ENCODE measurements at places on chromosomes 3 and 15. TPM values are rescaled to one million over a fixed set of nuclear protein-coding genes. Genes with fewer than 3 reads are reported as not detected.

Gene DCLK3
- total RNA-seq = not detected

DNA sequence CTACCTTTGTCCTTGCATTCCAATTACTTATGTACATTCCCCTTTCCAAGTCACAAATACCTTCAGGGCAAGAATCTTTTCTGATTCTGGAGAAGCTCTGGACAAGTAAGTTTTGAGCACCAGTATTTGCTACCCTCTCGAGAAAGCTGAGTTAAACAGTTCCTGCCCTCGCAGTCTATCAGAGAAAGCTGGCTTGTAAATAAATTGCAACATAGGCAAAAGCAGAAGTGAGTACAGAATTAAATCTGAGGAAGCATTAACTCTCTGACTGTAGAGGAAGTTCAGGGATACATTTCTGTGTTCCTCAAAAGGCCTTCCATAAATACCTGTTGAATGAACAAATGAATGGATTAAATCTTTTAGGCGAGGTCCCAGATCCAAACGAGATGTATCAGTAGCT is 1.2 kb downstream of the OSBPL11 start:
- DNase-seq = no peak

DNA sequence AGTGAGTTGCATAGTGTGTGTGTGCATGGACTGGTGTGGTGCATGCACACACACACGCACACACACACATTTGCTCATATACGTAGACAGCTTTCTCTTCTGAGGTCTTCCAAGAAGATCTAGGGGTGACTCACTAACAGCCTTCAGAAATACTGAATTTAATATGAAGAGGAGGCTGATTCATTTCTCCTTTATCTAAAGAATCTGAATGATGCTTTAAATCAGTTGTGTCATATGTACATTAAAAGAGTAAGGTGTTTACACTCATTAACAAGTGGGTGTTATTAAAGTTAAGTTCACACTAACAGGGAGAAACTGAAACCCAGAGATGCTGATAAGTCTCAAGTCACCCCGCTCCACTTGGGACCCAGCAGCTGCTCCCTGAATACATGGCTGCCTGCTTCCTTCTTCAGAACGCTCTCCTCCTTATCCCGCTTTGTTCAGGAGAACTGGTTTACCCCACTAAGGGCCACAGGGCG is 22.0 kb downstream of the TMPRSS7 start:
- DNase-seq = peak; percentile 46

GRCh38 chr15:63283126-63283525 is 5.7 kb downstream of the APH1B start:
- DNase-seq = no peak

DNA sequence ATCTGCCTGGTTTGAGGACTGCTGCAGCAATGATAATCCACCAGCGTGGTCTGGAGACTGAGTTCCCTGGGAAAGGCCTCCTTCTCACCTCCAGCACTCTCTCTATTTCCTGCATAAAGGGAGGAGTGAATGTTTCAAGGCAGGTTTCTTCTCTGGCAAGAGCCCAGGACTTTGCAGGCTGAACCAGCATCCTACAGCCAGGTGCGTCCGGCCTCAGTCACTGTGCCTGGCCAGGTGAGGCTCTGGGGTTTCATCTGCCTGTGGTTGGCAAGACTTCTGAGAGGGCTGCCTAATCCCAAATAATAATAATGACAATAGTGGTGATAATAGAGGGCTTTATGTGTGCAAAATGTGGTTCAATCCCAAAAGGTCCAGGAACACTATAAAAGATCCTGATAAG is 269.0 kb upstream of the TBC1D5 start:
- DNase-seq = no peak

DNA sequence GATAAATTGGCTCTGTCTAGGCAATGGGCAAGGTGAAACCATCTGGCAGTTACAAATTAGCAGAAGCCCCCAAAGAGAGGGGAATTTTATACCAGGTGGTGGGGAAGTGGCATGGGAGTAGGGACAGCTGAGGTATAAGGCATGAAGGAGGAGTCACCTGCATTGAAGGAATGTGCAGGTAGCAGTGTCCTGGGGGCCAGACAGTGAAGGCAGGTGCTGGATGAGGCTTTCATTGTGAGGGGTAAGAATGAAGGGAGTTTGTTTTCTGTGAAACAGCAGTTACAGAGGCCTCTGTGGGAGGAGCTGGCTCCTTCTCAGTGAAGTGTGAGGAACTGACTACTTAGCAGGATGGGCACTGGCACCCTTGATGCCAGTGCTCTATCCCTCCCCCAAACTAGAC is 19.1 kb upstream of the PXYLP1 start:
- DNase-seq = no peak

- peak; percentile 61 for DNase-seq
These were observed 31.5 kb upstream of the TM4SF4 start for GRCh38 chr3:149442851-149443544.

DNA sequence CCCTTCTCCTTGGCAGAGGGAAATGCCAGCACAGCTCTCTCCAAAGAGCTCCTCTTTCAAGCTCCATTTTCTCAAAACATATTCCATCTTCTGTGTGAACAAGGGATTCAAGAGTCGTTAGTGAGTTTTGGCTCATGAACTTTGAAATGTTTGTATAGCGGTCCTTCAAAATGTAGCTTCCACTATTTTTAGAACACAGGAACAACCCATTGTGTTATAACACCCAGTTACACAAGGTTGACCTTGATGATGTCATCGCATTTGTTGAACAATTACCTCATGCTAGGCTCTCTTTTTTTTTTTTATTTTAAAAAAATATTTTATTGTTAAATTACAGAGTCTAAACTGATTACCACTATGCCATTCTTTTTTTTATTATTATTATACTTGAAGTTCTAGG is 251.7 kb downstream of the THSD4 start:
- no peak for DNase-seq

Gene ATP8B4
- total RNA-seq = 0.36 TPM

- DNase-seq = no peak
These were observed 16.4 kb downstream of the PXYLP1 start for GRCh38 chr3:141248064-141248463.

GRCh38 chr3:133987136-133987535 is 42.6 kb downstream of the SLCO2A1 start:
- no peak for DNase-seq

GRCh38 chr3:19107719-19108118 is 40.6 kb upstream of the KCNH8 start:
- DNase-seq = no peak

GRCh38 chr3:187750006-187750512 is 4.8 kb upstream of the BCL6 start:
- DNase-seq = peak; percentile 61

Gene IL12A
- total RNA-seq = 0.72 TPM

Data from RPMI7951 (cell line).